ENCODE measurements at places on chromosomes 5 and 9. TPM values are rescaled to one million over a fixed set of nuclear protein-coding genes. Genes with fewer than 3 reads are reported as not detected.

Gene RNF180
- total RNA-seq, result 20.7 TPM

Gene ATG10
- 5.2 TPM for total RNA-seq

Gene GRM6
- not detected for total RNA-seq

DNA sequence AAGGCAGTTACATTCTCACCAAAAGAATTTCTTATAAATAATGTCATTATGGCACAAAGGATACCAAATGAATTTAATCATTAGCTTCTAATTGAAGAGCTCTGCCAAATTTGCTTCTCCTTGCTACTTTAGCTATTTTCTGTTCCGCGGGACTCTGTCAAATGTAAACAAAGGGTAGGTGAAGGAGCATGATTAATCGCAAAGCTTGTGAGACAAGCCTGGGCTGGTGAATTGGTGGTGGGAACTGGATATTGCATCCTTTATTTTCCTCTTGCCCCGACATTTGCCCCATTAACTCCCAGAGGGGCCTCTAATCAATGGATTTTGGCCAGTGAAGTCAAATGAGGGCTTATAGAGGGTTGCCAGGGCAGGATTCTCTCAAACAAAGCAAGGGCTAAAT lies 234.2 kb upstream of the RFX3 start:
- H3K27me3 ChIP-seq, result no peaks in the 10 kb centered on the region
- H3K36me3 ChIP-seq, result no peaks in the 10 kb centered on the region
- peaks cover 5% of the 10 kb centered on the region for H3K4me1 ChIP-seq
- no peak for DNase-seq
- no peak overlapping the region for H3K27ac ChIP-seq
- H3K4me3 ChIP-seq, result no peak overlapping the region

- DNase-seq, result no peak
- no peaks in the 10 kb centered on the region for H3K4me1 ChIP-seq
- no peak overlapping the region for H3K27ac ChIP-seq
- no peak overlapping the region for H3K4me3 ChIP-seq
Measured at GRCh38 chr5:36590513-36591286, 15.7 kb upstream of the SLC1A3 start.

GRCh38 chr9:21154018-21154608 lies 12.3 kb downstream of the IFNA21 start:
- no peaks in the 10 kb centered on the region for H3K27me3 ChIP-seq
- H3K4me1 ChIP-seq, result peaks cover 5% of the 10 kb centered on the region
- no peak for DNase-seq
- no peak overlapping the region for H3K4me3 ChIP-seq
- H3K36me3 ChIP-seq, result no peaks in the 10 kb centered on the region

DNA sequence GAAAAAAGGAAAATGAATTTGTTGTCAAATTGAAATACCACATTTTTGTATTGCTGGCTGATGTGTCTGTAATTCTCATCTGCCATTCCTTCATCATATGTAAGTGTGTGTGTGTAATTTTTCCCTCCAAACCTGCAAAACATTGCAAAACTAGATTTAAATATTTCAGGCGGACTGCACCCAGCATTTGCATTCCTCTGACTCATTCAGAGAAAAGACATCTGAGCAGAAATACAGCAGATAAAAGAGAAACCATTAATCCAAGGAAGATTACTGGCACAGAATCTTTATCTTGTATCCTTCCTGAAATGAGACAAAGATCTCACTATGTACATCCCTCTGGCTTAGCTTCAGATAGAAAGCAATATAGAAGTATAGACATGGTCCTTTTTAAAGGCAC lies 275.3 kb downstream of the TMEM38B start:
- no peaks in the 10 kb centered on the region for H3K36me3 ChIP-seq
- H3K4me1 ChIP-seq, result peaks cover 4% of the 10 kb centered on the region

GRCh38 chr9:105178076-105178475 lies 66.4 kb upstream of the SLC44A1 start:
- no peak overlapping the region for H3K4me3 ChIP-seq
- H3K36me3 ChIP-seq, result no peaks in the 10 kb centered on the region
- H3K4me1 ChIP-seq, result no peaks in the 10 kb centered on the region
- no peaks in the 10 kb centered on the region for H3K27me3 ChIP-seq
- H3K27ac ChIP-seq, result no peak overlapping the region

- H3K4me1 ChIP-seq, result no peaks in the 10 kb centered on the region
- DNase-seq, result no peak
- no peaks in the 10 kb centered on the region for H3K36me3 ChIP-seq
- H3K27ac ChIP-seq, result no peak overlapping the region
- H3K4me3 ChIP-seq, result no peak overlapping the region
Measured at GRCh38 chr5:56624751-56625150, 190.6 kb upstream of the MAP3K1 start.

DNA sequence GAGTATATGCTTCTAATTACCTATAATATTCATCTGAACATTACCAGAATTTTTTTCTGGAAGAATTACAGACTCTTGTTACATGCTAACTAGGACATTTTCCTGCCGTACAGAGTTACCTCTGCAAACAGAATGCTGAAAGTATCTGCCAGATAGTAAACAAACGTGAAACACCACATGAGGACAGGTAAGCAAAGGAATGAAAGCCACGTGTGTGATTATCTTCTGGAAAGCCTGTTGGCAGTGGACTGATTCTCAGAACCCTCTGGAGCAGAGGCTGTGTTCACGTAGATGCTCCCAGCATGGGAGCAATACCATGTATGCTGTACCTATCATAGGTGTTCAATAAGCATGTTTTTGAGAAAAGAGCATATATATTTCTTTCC lies 472.6 kb downstream of the ENC1 start:
- no peaks in the 10 kb centered on the region for H3K36me3 ChIP-seq
- no peaks in the 10 kb centered on the region for H3K27me3 ChIP-seq
- H3K4me1 ChIP-seq, result peaks cover 11% of the 10 kb centered on the region
- no peak overlapping the region for H3K27ac ChIP-seq
- no peak for DNase-seq
- H3K4me3 ChIP-seq, result no peak overlapping the region

Data from esophagus muscularis mucosa (tissue), 4 donors.